Myocyte (in vitro differentiated cells): ENCODE measurements at places on chromosomes 2 and 18. TPM values are rescaled to one million over a fixed set of nuclear protein-coding genes. Genes with fewer than 3 reads are reported as not detected.

DNA sequence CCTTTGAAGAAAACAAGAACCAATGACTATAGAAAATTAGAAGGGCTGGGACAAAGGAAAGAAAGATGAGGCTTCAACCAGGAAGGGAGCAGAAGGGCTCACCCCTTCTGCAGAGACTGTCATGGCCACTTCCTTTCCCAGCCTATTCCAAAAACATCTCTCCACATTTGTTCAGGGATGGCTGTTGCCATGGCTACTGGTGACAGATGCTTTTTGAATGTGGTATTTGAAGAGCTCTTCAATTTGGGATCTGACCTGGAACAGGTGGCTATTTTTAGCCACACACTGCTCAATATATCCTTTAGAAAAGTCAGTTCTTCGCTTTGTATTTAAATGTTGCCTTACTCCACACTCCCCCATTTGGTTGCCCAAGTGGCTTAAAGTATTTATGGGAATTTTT, 64.1 kb upstream of the LCLAT1 start:
- DNase-seq, result no peak

The GPR35 gene
- total RNA-seq, result 0.56 and 1.7 TPM in 2 replicates

DNA sequence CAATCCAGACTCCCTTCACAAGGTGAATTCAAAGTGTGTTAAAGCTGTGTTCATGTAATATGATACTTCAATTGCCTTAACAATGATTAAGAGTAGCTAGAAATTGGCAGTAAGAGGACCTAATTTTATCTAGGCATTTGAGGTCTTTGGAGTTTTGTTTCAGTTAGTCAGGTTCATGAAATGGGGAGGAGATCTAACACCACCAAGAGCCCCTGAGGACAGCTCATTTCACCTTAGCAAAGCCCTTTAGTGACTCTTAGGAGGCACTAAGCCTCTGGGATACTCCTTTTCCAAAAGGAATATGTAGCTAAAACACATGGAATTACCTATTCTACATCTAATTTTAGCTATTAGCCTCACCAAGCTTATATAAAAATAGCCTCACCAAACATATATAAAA, 716.5 kb upstream of the RAB6C start:
- no peak for DNase-seq

The CYBRD1 gene
- 163 and 175 TPM in 2 replicates for total RNA-seq

The NDUFS1 gene
- total RNA-seq, result 223 and 265 TPM in 2 replicates

The CLEC4F gene
- total RNA-seq, result 0.10 TPM in 1 of 2 replicates, not detected in the other

GRCh38 chr2:168804214-168804613, 1.8 kb downstream of the NOSTRIN start:
- no peak for DNase-seq

DNA sequence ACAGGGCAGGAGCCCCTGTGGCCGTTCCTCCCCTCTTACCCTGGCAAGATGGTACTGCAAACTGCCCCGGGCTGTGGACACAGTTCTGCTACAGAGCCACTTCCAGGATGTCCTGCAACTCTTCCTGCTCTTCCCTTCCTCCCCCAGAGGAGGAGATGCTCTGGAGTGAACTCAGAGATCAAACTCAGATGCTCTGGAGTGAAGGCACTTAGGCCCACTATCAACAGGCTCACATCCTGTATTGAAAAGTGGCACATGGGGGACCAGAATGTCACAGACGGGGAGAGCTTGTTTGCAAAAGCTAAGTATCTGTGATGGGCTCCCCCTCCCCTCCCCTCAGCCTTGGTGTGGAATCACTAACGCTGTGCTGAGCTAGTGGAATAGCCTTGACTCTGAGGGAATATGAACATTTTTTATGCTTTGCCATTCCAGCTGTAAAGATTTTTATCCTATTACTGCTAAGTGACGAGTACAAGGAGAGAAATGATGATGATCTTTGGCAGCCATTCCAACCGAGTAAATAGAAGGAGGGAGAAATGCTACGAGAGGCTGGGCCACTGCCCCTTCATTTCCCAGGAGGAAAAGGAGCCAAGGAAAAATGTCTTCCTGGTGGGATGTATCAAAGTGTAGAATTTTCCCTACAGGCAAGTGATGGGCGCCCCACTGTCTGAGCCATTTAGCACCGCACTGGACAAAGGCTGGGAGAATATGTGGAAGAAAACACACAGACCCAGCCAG, 152.6 kb downstream of the GALNT14 start:
- no peak for DNase-seq

- no peak for DNase-seq
Observed at GRCh38 chr18:64244571-64244970, 95.7 kb upstream of the LINC00305 start.

GRCh38 chr2:20631617-20632307, 19.1 kb downstream of the HS1BP3 start:
- DNase-seq, result no peak

- no peak for DNase-seq
Observed at GRCh38 chr2:84972932-84973331, 2.0 kb downstream of the KCMF1 start.

DNA sequence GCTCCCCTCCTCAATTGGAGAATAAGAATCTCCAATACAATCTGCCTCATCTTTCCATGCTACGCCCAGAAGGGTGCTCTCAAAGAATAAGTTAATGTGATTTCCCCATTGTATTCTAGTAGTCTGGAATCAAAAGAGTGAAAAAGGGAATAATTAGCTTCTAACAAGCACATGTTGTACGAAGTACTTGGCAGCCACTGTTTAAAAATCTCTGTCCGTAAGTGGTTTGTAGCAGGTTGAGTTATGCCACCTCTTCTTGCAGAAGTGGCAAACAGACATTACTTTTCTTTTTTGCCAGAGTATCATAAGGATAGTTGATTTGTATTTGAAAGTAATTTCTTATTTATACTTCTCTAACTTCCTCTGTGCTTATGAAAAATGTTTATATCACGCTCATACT, 184.7 kb downstream of the CD226 start:
- no peak for DNase-seq

DNA sequence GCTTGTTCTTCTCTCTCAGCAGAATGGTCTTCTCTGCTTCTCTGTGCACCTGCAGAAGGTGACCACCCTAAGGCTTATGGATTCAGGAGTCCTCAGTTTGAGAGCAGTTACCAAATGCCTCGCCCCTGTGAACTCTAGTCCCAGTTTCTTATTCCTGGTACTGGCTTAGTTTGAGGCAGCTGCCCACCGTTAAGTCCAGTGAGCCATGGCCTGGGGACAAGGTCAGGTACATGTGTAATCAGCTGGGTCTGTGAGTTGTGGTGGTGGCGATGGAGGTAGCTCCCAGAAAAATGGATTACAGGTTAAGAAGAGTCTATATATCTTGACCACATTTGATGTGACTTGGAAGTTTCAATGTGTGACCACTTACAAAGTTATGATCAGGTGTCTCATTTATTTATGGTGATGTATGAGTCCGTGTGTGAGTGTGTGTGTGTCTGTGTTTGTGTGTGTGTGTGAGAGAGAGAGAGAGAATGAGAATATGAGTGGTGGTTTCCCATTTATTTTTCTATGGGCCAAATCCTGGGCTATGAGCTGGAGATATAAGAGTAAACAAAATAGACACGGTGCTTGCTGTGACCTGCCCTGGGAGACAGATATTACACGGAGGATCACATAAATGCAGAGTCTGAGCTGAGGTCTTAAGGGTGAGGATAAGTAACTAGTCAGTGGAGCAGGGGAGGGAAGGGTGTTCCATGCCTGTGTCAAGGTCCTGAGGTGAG, 13.0 kb upstream of the IL1RN start:
- DNase-seq, result no peak

- no peak for DNase-seq
Observed at GRCh38 chr18:3872641-3873040, 422.7 kb downstream of the TGIF1 start.

The NFE2L2 gene
- 78.2 and 107 TPM in 2 replicates for total RNA-seq
